Fibroblast of skin of left biceps (primary cell): ENCODE measurements at places on chromosomes 1 and 21.
A peak's percentile ranks its signal among the peaks of the same experiment; 100 is the strongest.

DNA sequence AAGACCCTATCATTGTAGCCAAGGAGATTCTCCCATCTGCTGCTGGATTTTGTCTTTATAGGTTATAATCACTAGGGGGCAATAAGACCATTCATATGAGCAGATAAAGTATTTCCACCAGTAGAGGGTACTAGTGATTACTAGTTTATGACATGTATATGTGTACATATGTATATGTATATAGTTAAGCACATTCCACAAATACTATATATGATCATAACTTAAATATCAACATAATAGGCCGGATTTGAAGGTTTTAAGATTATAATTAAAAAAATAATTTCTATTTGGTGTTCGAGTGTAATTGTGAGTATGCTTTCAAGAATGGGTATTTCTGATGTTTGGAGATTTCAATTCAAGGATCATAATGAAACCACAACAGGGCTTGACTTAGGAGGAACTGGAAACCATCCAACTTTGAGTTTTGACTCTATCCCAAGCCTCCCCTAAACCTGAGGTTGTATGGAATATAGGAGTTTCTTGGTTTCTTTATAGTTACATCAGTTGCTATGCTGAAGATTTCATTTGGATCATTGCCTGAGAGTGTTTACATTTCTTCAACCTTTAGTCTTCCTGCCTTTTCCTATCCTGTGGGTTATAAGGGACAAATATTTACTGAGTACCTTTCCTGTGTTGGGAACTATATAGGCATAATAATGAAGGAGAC, 16.9 kb downstream of the TCEANC2 start:
- DNase-seq: no peak

GRCh38 chr1:80882553-80882952, 918.2 kb upstream of the ADGRL2 start:
- peak; percentile 25 for DNase-seq

GRCh38 chr1:237229333-237229732, 187.3 kb downstream of the RYR2 start:
- no peak for DNase-seq

- DNase-seq: no peak
Measured at GRCh38 chr1:10727751-10728232, 68.7 kb downstream of the CASZ1 start.

- DNase-seq: no peak
Measured at GRCh38 chr1:3192825-3193224, 123.8 kb downstream of the PRDM16 start.

DNA sequence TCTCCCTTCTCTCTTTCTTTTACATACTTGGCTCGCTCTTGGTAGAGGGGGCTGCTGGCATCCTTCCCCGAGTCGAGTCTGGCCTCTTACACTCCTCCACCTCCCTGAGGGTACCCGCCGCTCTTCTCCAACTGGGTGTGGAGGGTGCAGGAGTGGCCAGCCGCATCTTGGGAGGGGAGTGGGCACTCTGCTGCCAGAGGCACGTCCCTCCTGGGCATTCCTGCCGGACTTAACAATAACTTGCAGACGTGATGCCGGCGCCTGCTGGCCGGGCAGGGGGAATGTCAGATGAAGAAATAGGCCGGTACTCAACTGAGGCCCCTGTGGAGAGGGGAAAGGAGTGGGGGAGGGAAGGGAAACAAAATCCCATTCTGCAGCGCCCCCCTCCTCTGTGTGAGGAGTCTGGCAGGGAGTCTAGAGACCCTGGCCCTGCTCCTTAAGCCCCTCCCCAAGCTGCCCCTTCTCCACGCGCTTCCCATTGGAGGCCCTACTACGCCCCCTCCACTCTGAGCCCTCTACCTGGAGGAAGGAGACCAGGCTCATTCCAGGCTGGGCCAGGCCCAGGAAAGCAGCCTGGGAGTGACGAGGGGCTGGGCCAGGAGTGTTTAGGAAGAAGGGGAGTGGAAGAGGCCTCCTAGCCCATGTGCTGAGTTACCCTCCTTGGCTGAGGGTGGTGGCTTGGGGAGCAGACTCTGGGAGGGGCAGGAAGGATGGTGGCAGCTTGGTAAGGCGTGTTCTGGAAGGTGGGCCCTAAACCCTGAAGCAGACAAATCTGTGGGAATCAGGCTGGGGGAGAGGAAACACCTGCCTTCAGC, 1.8 kb downstream of the ATP2B4 start:
- no peak for DNase-seq

DNA sequence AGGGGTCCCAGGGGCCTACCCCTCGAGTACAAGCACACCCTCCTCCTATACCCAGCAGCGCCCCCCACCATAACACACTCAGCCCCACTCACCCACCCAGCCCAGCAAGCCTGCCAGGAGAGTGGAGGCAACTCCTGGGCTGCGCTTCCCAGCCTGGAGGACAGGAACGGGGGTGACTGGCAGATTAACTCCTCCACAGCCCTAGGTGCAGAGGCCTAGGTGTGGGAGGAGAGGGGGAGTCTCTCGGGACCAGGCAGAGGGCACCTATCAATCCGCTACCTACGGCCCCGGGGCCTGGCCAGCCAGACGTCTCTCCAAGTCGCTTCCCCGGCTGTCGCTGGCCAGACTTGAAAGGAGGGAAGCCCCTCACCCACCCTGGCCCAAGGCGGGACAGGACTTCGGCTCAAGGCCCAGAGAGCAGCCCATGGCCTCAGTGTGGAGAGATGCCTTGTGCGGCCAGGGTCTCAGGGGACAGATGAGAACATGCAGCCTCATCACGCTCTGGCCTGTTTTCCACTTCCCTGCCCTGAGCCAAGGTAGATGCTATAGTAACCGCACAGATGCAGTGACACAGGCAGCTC, 24.9 kb downstream of the MATN1 start:
- DNase-seq: no peak

DNA sequence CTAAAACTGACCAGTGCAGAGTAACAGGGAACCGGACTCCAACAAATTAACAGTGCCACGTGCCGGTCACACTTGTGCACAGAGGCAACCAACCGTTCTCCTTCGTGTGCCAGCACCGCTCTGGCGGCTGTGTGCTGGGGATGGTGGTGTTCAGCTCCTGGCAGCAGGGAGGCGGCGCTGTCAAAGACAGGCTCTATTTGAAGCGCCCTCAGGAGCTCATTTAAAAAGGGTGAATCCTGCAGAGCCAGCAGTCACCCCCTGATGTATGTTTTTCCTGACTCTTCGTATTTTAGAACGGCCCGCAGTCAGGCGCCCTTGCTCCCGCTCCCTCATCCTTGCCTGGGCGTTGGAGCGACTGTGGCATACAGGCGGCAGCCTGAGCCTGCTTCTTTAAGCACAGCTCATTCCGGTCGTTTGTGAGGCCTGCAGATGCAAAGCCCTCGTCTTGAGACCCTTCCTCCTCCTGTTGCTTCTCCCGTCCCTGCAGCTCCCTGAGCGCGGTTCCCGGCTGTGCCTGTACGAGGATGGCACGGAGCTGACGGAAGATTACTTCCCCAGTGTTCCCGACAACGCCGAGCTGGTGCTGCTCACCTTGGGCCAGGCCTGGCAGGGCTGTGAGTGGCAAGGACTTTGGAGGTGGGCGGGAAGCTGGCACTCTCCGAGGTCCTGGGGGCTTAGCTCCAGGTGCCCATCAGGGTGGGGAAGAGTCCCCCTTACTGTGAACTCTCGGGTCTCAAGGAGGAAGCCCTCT, 1.1 kb downstream of the DFFB start:
- no peak for DNase-seq

- peak; percentile 68 for DNase-seq
Measured at GRCh38 chr1:118147522-118147921, 37.5 kb downstream of the SPAG17 start.

DNA sequence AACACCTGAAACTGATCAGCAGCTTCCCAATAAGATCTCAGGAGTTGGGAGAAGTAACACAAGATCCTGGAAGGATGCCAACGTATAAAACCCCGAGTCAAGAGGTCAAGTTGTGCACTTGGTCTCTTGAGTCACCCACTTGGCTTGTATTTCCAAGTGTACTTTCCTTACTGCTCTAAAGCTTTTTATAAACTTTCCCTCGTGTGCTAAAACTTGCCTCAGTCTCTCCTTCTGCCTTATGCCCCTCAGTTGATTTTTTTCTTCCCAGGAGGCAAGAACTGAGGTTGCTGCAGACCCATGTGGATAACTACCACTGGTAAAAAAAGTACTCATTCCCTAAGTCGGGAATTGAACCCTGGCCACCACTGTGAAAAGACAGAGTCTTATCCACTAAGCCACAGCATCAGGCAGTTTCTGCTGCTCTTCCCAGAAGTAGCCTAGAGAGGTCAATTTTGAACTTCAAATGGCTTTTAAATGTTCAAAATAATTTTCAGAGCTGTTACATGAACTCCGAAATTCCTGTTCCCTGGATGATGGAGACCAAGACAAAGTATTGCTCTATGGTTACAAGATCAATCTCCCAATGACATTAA, 28.9 kb downstream of the ITLN2 start:
- no peak for DNase-seq

- DNase-seq: no peak
Measured at GRCh38 chr1:90133133-90133532, 138.2 kb downstream of the ZNF326 start.

GRCh38 chr1:211339631-211340041, 13.0 kb downstream of the TRAF5 start:
- no peak for DNase-seq

GRCh38 chr1:61202854-61203598, 120.7 kb downstream of the NFIA start:
- DNase-seq: peak; percentile 34

DNA sequence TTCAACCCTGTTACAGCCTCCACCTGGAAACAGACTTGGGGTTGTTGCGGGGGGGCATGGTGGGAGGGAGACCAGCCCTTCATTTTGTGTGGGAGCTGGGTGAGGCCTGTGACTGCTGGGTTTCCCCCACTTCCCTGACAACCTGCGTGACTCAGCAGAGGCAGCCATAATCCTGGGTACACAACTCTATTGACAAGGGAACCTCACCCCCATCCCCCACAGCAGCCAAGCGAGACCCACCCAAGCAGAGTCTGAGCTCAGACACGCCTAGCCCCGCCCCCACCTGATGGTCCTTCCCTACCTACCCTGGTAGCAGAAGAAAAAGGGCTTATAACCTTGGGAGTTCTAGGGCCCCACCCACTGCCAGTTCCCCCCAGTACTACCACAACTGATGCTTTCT, 8.0 kb upstream of the CCDC190 start:
- DNase-seq: no peak

GRCh38 chr1:232667778-232668165, 37.8 kb upstream of the SIPA1L2 start:
- peak; percentile 9 for DNase-seq

GRCh38 chr1:248926401-248927182, 20.6 kb downstream of the PGBD2 start:
- DNase-seq: no peak

DNA sequence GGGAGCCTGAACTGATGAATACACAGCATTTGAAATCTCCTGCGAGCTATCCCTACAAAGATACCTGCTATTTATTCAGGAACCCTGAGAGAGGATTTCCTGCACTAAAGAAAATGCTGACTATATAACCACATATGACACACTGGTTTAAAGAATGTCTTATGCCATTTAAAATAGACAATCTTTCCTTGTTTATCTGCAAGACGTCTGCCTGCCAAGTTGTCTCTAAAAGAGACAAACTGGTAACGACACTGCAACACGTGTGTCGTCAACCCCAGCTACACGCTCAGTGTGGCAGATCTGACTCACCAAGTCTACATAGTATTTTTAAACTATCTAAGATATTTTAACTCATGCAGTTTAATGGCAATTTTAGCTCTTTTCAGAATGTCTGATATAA, 42.7 kb downstream of the APP start:
- no peak for DNase-seq

DNA sequence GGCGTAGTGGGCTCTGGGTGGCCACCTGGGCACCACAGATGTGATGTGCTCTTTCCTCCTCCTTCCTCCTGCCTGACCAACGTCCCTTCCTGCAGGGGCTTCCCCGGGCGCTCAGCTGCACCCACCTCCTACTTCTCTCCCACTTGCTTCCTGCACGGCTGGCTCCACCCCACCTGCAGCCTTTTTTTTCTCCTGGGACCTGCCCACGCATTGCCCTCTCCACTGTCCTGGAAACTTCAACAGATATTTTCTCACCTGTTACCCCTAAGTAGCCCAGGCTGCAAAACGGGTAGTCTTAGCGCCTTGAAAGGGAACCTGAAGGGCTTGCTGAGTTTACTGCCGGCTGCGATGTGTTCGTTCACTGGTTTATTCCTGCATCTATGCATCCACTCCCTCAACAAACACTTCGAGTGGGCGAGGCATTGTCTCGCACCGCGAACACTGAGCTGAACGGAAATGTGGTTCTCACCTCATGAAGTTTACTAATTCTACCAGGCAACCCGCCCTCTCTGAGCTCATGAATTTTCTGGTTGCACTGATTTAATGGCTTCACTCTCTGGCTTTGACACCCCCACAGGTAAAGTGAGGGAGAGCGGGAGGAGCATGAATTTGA, 23.6 kb downstream of the ZBTB18 start:
- no peak for DNase-seq

DNA sequence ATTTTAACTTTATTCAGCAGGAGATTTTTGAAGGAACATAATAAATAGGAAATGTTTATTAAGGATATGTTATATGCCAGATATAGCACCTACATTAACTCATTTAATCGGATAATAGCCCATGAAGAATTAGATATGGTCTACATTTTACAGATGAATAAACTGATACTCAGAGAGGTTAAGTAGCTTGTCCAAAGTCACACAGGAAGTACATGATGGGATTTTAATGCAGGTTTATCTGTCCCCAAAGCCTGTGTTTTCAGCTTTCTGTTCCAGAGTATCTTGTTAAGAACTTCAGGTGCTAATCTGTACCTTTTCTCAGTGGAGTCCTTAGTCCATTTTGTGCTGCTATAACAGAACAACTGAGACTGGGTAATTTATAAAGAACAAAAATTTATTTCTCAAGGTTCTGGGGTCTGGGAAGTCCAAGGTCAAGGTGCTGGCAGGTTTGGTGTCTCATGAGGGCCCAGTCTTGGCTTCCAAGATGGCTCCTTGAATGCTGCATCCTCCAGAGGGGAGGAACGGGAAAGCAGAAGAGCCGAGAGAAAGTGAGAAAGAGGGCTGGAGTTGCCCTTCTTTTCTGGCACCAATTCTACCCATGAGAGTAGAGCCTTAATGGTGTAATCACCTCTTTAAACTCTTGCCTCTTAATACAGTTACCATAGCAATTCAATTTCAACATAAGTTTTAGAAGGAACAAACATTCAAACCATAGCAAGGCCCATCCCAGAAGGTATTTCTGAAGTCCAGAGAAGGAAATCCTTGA, 17.3 kb downstream of the C1orf21 start:
- no peak for DNase-seq

- no peak for DNase-seq
Measured at GRCh38 chr1:209421978-209422680, 161.4 kb upstream of the CAMK1G start.

- DNase-seq: no peak
Measured at GRCh38 chr1:115241309-115241708, 96.7 kb downstream of the NGF start.

DNA sequence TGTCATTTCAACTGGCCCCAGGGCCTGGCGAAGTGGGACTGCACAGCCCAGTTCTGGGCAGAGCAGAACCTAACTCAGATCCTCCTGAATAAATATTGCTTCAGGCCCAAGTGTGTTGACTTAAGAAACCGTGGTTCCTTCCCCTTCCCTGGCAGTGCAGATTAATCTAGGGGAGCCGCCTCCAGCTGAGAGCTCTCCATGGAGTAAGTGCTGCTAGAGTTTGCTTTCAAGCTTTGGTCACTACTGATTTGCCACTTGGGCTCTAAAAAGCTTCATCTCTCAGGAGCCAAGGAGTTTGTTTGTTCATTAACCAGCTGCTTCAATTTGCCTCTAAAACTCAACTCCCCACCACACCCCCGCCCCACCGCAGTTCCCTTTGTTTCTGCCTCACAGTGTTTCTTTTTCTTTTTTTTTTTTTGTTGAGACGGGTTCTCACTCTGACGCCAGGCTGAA, 112.1 kb downstream of the DTL start:
- no peak for DNase-seq
